ENCODE measurements at places on chromosomes 7 and 10. TPM values are rescaled to one million over a fixed set of nuclear protein-coding genes. Genes with fewer than 3 reads are reported as not detected.
A peak's percentile ranks its signal among the peaks of the same experiment; 100 is the strongest.

DNA sequence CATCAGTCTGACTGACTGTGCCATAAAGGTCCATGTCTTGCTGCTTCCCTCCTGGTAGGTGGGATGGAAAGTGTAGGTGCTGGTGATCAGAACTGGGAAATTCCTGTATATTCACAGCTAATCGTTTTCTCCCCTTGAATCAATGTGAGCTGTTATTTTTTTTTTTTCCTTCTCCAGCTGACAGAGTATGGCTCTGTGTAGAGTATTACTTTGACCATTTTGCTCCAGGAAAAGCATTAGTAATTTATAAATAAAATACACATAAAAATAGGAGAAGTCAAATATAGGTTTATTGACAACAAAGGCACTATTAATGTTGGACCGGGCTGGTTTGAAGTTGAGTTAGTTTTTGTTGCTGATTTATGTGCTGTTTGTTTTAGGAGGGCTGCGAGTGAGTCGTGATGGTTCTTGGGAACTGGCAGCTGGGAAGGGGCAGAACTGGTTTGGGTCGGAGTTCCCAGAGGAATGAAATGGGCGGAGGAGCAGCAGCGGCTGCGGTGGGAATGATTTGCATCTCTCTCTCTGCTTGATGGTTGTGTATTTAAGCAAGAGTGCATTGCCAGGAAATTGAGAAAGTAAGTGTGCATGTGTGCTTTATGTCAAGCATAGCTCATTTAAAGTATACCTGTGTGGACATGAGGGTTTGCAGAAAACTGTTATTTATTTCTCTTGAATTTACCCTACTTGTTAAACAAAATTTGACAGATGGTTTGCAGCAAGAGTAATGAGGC is 80.9 kb downstream of the LRMDA start:
- DNase-seq: peak; percentile 51

- no peak for DNase-seq
Measured at GRCh38 chr7:107628461-107629064, 32.1 kb upstream of the SLC26A4 start.

GRCh38 chr10:35643151-35644049 is 1.3 kb upstream of the FZD8 start:
- peak; percentile 26 for DNase-seq

DNA sequence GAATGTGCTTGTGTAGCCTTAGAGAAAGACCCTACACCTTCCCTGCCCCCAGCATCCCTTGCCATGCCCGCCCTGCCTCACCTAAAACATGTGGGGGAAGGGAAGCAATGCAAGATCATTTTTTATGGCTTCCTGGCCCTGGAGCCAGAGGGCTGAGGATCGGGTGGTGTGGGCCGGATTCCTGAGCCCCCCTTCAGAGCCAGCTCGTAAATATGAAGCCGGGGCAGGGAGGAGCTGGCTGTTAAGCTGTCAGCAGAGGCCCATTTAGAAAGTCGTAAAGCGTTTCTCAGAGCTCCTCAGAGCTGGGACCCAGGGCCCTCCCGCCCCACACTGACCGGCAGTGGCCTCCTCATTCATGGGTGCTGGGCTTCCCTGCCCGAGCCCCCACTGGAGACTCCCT is 23.9 kb downstream of the UNC5B start:
- DNase-seq: no peak

GRCh38 chr10:69953851-69954250 is 98.8 kb upstream of the MACROH2A2 start:
- DNase-seq: no peak

DNA sequence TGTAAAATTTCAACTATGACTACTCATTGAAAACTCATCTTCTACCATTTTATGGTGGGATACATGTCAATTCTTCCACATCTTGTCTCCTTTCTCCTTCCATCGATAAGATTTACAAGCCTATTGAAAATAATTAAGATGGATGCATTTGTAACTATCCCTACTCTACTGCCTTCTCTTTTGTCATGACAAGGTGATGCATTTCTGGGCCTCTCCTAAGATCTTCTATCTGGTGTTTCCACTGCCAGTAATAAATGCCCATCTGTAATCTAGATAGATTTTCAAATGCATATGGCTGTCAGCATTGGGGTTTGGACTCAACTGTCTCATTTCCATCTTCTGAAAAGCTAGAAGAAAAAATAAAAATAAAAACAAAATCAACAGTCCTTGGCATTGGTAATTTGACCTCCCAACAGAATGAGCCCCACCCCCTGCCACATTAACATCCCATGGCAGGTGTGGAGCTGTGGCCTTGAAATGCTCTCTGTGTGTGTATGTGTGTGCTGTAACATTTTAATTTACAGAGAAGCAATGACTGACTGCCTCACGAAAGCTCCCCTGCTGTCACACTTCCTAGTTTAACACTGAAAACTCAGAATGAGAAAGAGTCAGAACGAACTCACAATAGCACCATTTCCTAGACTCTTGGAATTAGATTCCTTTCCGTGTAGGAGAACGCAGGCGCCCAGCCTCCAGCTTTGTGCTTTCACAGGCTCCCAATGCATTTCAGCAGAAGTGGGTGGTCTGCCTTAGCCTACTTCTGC is 74.2 kb downstream of the RHOBTB1 start:
- no peak for DNase-seq

DNA sequence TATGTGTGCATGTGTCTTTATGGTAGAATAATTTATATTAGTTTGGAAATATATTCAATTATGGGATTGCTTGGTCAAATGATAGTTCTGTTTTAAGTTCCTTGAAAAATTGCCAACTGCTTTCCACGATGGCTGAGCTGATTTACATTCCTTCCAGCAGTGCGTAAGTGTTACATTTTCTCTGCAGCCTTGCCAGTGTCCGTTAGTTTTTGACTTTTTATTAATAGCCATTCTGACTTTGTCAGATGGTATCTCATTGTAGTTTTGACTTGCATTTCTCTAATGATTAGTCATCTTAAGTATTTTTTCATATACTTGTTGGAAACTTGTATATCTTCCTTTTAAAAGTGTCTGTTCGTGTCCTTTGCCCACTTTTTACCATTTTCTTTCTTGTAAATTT is 434.2 kb upstream of the POT1 start:
- peak; percentile 36 for DNase-seq

UCMA gene
- not detected for total RNA-seq

LFNG gene
- total RNA-seq: 58.6 TPM

AKR1C4 gene
- total RNA-seq: not detected

Data from astrocyte (in vitro differentiated cells and primary cell).